ENCODE measurements at places on chromosomes 4 and X. TPM values are rescaled to one million over a fixed set of nuclear protein-coding genes. Genes with fewer than 3 reads are reported as not detected.

DNA sequence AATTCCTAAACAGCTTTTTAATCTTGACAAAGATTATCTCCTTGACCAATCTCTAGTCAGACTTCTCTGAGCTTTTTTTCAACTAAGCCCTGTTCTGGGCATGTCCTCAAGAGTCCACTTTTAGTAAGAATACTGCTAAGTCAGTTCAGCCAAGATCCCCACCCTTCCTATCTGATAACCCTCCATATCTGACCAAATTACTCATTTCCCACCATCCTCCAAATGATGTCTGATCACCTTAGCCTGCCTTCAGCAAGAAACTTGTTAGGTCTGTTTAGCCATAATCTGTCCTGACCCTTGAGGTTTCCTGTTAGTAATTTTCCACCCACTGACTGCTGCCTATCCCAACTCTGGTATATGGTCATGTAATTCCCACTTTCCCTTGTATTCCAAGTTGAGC, 65.2 kb downstream of the FAM13A start:
- H3K4me3 ChIP-seq = no peak overlapping the region
- H3K4me1 ChIP-seq = peaks cover 3% of the 10 kb centered on the region
- H3K27ac ChIP-seq = no peak overlapping the region
- DNase-seq = no peak
- H3K27me3 ChIP-seq = no peaks in the 10 kb centered on the region
- H3K36me3 ChIP-seq = no peaks in the 10 kb centered on the region

DNA sequence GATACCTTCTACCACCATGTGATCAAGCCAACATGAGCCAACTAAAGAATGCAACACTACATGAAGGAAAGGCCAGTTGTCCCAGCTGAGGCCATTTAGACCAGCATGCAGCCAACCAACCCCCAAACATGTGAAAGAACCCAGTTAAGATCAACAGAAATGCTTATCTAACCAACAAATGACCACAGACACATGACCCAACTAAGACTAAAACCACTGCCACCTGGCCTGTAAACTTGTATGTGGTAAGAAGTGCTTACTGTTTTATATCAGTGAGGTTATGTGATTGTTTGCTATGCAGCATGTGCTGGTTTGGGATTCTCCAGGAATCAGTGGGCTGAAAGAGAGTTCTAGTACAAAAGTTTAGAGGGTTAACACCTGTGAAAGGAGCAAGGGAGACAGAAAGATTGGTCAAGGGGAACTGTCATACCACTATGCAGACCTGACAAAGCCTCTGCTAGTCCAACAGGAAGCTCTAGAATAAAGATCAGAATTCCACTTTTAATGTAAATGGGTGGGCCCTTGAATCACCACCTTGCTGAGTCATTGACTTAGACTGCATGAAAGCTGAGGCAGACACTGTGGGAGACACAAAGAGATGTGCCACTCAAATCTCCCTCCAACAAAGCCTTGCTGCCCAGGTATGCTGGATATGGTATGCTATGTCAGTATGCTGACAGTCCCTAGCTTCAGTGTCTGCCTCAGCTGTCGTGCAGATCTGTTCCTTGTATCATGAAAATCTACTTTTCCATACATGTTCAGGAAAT, 6.1 kb upstream of the SH3D19 start:
- no peak overlapping the region for H3K27ac ChIP-seq
- H3K4me3 ChIP-seq = no peak overlapping the region
- DNase-seq = no peak
- H3K36me3 ChIP-seq = no peaks in the 10 kb centered on the region

The PGRMC2 gene
- total RNA-seq = 74.8 TPM

DNA sequence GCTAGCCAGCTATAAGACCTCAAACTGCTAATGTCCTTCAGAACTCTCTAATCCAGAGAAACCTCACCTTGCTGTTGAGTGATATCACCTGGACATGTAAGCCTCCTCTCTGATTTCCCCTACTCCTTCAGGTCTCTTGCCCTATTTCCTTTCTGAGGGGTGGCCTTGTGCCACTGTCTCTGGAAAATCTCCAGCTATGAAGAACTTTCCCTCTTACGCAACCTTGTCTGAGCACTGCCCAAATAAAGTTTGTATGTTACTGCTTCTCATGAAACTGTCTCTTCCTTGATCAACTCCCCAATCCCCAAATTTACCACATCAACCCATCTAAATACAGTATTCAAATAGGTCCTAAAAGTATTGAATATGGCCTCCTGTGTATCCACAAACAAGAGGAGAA, 53.5 kb upstream of the VEGFD start:
- H3K4me3 ChIP-seq = no peak overlapping the region
- H3K4me1 ChIP-seq = no peaks in the 10 kb centered on the region
- H3K27ac ChIP-seq = no peak overlapping the region
- no peaks in the 10 kb centered on the region for H3K36me3 ChIP-seq
- H3K27me3 ChIP-seq = no peaks in the 10 kb centered on the region

The SPATA4 gene
- total RNA-seq = not detected

DNA sequence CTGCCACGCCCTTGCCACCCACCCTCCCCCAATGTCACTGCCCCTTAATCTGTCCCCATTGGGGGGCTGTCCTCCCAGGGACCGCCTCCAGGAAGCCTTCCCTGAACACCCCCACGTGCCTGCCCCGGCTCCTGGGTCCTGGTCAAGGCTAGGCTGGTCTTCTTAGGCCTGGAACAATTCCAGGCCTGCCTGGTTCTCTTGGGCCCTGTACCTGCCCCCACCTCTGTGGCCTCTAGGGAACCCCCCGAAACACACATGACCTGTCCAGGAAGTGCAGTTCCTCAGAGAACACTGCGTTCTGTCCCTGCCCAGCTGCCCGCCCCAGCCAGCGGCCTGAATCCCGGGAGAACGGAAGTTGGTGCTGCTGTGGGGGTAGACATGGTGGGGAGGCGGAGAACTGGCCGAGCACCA, 5.1 kb downstream of the MXD4 start:
- H3K4me3 ChIP-seq = no peak overlapping the region
- peak; percentile 81 for DNase-seq
- no peaks in the 10 kb centered on the region for H3K4me1 ChIP-seq

DNA sequence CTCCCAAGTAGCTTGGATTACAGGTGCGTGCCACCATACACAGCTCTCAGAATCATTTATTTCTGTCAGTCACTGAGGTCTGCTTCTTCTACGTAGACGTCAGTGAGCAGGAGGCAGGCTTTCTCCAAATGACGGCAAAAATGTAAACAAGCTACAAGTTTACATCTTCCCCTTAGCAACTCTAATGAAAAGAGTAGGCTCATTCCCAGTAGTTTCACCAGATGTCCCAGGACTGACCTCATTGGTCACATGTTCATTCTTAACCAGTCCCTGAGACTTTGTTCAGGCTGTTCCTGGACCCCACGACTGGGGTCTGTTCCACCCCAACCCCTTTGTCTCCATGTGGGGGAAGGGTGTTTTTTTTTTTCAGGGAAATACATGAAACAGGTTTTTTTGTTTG, 67.1 kb downstream of the TENM3 start:
- no peak overlapping the region for H3K4me3 ChIP-seq
- no peaks in the 10 kb centered on the region for H3K36me3 ChIP-seq
- no peaks in the 10 kb centered on the region for H3K4me1 ChIP-seq
- H3K27ac ChIP-seq = no peak overlapping the region
- no peaks in the 10 kb centered on the region for H3K27me3 ChIP-seq

The WDFY3 gene
- total RNA-seq = 177 TPM

The SSX5 gene
- total RNA-seq = not detected

Data from aorta (tissue), 5 donors.